ENCODE measurements at places on chromosomes 6 and 20.

GRCh38 chr6:21045135-21045700 lies 511.0 kb downstream of the CDKAL1 start:
- no peak for DNase-seq

- no peak for DNase-seq
Observed at GRCh38 chr6:15386110-15386755, 140.4 kb downstream of the JARID2 start.

DNA sequence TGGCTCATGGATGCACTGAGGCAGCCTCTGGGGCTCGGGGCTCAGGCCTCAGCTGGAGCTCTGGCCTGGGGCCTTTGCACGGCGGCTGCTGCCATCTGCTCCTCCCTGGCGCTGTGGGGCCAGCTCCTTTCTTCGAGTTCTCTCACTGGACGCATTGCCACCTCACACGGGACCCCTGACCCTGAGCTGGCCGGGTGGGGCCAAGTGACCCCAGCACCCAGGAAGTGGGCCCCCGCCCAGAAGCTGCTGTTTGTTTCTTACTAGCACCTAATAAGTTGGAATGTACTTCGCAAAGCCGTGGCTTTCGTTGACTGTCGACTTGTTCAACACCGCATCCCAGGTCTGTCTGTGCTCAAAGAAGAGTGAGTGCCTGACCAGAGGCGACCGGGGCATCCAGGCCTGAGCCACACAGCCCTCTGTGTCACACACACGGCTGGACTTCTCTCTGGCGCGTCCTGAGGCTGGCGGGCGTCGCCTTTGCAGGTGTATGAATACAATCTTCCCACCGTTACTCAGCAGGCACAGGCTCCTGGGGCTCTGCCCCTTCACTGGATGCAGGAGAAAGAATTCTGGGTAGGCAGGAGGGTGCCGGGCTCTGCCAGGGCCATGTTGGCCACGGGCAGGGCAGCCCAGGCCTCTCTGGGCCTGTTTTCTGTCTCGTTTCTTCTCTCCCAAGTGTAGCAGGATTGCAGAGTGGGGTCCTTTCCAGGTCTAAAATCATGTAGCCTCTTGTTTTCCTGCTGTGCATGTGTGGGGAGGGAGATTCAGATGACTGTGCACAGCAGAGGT lies 112.9 kb downstream of the DLL1 start:
- DNase-seq, result no peak

GRCh38 chr6:143198312-143198711 lies 137.6 kb downstream of the AIG1 start:
- DNase-seq, result no peak

DNA sequence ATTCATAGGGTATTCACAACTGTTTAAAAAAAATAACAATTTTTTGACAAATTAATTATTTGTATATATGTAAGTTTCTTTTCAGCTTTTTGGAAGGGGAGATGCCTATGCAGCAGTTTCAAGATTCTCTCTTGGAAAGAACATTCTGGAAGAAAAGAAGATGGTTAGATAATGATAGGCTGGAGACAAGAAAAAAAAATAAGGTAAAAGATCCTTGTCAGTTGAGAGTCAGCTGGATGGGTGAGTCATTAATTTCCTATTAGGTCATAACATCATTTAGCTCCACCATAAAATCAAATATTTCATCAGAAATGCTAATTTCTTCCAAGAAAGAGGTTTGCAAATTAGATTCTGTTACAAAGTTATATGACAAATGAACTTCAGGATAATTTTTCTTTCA lies 880.4 kb downstream of the EPHA7 start:
- DNase-seq, result no peak

DNA sequence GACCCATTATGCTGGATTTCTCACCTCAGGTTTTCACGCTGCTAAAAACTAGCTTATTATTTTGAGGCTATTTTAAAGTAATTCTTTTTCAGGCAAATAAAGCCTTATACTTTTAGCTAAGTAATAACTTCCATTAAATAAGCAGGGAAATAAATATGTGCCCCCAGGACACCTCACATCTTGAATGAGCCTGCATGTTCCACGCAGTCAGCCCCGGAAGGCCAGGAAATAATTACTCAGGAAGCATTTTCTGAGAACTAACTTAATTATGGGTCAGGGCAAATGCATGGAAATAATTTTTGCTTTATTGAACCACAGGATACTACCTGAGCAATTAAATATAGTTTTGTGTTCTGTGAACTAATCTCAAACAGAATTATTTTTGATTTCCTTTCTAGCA lies 41.1 kb downstream of the STX7 start:
- DNase-seq, result no peak

- DNase-seq, result no peak
Observed at GRCh38 chr6:96876886-96877545, 20.7 kb downstream of the NDUFAF4 start.

GRCh38 chr6:2140438-2141128 lies 104.8 kb downstream of the GMDS start:
- DNase-seq, result no peak

DNA sequence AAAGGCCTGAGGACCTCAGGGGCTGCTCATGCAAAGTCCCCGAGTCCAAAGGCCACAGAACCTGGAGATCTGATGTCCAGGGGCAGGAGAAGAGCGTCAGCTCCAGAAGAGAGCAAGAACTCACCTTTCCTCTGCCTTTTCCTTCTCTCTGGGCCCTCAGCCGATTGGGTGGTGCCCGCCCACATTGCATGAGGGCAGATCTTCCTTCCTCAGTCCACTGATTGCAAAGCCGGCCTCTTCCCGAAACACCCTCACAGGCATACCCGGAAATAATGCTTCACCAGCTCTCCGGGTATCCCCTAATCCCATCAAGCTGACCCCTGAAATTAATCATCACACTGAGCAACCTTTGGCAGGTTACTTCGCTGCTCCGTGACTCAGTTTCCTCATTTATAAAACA lies 33.4 kb downstream of the SPDEF start:
- no peak for DNase-seq

- DNase-seq, result peak; percentile 77
Observed at GRCh38 chr6:37051138-37052026, 45.9 kb downstream of the FGD2 start.

- no peak for DNase-seq
Observed at GRCh38 chr6:80029470-80029869, 25.0 kb downstream of the TTK start.

DNA sequence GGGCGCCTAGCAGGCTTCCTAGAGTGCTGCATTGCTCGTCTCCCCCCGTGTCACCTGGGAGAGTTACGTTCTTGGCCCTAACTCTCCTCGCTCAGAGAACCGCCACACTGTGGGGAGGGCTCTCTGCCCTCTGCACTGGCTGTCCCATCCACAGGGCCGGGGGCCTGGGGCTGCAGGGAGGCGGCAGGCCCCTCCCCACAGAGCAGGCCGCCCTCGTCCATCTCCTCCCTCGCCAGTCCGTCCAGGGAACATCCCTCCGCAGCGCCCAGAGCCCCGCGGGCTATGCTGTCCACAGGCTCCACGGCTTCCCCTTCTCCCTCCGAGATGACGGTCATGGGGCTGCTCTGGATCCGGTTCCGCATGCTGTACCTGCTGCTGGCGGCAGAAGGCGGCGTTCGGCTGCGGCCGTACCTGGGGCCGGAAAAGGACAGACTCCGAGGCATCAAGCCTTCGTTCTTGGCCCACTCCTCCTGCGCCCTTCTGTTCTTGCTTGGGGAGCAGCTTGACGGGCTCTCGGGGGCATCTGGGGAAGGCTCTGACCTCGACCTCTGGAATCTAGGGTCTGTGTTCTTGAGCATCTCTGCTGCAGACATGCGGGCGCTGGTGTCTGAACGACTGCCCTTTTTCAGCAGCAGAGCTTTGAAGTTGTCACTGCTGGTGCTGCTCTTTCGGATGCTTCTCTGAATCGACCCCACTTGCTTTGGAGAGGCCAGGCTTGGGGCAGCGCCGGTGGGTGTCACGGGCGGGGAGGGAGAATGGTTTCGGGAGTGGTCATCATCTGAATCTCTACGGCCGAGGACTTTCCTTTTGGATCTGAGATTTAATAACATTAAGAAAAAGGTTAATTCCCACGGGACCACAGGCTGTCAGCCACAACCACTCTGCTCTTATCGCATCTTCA lies 20.2 kb downstream of the HEBP2 start:
- DNase-seq, result no peak

DNA sequence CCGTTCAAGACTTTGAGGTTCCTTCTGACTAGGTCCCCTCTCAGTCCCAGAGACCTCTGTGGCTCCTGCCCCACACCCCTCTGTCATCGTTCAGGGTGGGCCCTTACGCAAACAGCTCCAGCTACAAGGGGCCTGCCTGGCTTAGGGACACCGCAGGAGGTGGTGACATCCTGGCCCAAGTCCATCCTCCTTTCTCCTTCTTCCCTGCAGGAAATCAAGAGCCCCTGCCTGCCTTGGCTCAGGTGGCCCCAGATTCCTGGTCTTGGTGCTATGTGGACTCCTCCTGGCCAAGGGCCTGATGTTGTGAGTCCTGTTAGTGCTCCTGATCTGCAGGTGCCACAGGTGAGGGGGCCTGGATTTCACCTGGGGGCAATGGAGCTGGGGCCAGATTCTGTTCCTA lies 8.1 kb downstream of the TREML4 start:
- DNase-seq, result no peak

GRCh38 chr20:22207280-22207679 lies 377.1 kb downstream of the FOXA2 start:
- DNase-seq, result no peak

GRCh38 chr6:83151114-83151513 lies 42.0 kb downstream of the PGM3 start:
- DNase-seq, result no peak

DNA sequence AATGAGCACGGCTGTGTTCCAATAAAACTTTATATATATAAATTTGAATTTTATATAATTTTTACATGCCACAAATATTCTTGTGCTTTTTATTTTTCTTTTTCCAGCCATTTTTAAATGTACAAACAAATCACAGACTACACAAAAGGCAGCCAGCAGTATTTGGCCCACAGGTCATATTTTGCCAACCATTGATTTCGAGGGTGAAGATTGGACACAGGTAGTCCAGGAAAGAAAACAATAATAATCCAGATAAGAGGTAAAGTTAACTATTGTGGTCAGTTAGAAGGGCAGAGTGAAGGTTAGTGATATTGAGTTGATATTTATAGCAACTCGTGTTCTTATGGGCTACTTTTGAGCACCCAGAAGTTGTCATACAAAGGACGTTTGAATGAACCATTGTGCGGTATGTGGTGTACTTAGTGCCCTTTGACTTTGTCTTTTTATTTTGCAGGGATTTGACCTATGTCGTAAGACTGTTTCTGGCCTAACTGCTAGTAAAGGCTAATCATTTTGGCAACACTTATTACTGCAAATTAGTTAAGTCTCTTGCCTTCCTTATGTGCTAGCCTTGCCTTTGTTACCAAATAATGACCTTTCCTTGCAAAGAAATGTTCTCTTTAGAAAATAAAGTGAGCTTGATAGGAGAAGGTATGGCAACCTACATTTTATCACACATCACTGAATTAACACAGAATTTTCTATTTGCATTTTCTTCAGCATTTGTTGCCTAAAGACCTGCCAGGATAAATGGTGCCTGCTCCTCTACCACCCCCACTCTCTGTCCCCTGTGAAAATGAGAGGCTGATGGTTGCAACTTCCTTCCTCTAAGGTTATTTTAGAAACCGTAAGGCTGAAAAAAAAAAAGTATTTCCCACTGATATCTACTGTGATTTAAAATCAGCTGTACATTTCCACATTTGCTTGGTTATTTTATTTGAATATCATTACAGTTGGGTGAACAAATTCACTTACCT lies 493.9 kb upstream of the SOX4 start:
- no peak for DNase-seq

- no peak for DNase-seq
Observed at GRCh38 chr20:47648943-47649342, 136.3 kb downstream of the SULF2 start.

DNA sequence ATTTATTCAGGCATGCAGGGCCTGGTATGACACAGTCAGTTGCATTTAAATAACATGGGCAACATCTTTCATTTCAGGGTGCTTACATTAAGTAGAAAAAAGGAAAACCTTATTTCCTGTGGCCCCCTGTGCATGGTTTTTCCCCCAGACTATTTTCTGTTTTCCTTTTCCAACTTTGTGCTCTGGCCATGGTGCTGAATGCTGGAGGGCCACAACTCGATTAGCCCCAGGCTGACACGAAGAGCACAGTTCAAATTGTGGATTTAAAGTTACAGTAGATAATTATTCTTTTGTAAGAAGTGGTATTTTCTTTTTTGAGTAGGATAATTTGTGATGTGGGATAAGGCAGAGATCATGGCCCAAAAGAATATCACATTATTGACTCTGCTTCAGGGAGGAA lies 332.0 kb downstream of the HAO1 start:
- DNase-seq, result peak; percentile 3

DNA sequence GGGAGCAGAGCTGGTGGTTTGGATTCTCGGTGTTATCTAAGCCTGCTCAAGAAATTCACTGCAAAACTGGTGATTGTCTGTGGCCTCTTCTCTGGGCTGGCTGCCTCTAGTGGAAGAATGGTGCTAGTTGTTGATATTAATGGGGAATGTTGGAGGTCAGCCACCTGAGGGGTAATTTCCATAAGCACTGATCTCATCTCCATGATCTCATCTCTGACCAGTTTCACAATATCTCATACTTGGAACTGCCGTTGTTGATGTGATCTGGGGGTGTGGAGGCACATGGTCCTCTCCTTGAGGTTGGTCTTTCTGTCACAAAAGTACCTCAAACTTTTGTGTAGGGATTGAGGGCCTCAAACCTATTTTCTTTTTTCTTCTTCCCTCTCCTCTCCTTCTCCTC lies 102.6 kb downstream of the CD109 start:
- no peak for DNase-seq

DNA sequence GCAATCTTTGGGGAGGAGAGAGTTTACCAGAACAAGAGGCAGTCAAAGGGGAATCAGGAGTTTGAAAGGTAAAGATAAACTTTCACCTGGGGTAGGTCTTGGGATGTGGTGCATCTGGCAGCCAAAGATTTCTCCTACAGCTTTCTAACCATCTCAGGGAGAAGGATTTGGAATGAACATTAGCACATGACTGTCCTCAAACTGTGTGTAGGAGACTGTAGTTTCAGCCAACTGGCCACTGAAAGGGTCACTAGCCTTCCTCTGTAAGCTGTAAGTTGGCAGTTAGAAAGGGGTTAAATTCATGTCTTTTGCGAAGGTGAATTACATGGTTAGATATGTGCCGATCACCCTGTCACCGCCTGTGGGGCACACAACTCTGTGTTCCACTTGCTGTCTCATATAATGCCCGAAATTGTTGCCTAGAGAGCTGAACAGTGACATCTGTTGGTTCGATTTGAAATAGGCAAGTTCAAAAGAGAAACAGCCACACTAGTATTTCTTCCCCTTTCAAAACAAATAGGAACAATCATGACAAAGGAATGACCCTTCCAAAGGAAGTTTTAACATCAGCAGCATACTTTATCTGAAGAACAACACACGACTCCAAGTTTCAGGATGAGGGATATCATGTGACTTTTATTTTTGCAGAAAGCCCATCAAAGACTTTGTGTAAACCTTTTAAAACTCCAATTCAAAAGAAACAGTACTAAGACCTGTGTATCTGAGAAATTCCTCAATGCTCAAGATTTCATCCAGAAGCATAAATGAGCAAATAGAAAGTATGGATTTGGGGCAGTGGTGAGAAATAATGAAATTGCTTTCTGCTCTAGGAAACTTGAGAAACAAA lies 1.1 kb upstream of the OPN5 start:
- no peak for DNase-seq
